ENCODE measurements at places on chromosomes 7 and 10.
A peak's percentile ranks its signal among the peaks of the same experiment; 100 is the strongest.

DNA sequence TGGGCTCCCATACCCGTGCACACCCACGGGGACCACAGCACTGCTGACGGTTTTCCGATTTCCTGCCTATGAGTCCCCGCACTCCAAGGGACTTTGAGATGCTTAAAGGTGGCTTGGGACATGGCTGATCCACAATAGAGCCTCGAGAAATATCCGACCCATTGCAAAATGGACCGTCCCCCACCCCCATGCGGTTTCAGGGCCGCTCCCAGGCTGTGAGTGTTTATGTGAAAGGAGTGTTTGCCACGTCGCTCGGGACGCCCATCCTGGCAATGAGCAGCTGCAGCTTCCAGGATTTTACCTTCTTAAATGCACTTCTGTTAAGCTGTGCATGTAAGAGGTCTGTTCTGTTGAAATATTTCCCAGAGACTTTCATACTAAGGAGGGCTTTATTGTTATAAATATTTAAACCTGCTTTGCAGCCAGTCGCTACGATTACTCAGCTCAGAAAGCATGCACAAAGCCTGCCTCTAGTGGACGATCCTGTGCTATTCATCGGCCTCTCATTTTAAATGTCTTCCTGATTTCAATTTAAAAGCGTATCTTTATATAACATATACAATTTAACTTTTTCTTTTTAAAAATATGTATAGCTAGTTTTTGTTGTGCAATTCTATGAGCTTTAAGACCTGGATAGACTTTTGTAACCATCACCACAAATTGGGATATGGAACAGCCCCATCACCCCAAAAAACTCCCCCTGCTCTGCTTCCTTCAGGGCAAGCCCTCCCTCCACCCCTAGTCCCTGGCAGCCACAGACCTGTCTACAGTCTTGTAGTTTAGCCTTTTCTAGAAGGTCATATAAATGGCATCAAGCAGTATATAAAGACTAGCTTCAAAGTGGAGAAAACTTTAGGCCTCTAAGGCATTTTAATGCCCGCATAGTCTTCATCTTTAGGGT is 418.3 kb downstream of the PAXIP1 start:
- no peak for DNase-seq

- no peak for DNase-seq
These were observed 47.9 kb downstream of the PIP4K2A start for GRCh38 chr10:22666287-22667092.

GRCh38 chr7:51062222-51062987 is 254.2 kb downstream of the COBL start:
- no peak for DNase-seq

- DNase-seq, result no peak
These were observed 105.6 kb downstream of the APBB1IP start for GRCh38 chr10:26543567-26544306.

DNA sequence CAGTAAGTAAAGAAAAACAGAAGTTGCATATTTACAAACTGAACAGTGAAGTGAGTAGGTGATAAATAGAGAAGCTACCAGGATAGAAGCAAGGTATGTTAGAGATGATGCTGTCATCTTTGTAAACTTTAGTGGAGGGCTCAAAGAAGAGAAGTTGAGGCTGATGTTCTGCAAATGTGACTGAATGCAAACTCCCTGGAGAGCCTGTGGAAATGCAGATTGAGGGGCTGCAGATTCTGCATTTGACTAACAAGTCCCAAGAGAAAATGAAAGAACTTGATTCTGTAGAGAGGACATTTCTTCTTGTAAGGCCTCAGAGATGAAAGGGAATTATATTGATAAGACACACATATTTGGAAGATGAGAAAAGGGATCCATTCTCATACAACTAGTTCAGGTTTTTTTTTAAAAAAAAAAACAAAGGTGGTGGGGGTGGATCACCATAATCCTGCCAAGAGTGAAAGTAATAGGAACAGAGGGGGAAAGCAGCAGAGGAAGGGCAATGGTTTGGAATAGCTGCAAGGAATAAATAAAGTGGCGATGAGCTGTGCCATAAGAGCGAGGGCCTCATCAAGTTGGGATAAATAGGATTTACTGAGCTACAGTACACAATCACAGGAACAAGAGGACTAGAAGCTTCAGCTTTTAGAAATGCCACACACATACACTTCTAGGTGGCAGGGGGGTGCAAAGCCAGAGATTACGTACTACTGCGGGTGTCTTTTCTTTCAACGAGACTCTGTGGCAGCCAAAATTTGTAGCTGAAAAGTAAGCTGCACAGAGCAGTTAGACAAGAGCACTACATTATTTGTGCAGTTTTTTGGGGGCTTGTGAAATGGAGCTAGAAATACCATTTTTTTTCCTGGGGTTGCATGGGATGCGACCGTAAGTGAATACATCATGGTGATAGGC is 778.5 kb downstream of the NRG3 start:
- no peak for DNase-seq

DNA sequence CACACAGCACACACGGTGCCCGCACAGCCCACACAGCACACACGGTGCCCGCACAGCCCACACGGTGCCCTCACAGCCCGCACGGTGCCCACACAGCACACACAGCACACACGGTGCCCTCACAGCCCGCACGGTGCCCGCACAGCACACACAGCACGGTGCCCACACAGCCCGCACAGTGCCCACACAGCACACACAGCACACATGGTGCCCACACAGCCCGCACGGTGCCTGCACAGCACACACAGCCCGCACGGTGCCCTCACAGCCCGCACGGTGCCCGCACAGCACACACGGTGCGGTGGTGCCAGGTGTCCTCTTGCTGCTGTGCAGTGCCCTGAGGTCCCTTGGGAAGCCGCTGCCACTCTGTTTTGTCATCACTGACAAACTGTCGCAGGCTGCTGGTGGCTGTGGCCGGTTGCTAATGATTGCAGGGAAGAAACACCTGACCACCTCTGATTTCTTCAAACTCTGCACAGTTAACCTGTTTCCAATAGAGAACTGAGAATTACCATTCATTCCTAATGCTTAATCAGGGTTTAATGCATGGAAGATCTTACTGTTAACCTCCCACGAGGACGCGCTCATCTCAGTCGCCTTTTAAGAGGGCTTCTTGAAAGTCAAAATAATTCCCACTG is 66.9 kb downstream of the GLRX3 start:
- peak; percentile 79 for DNase-seq

DNA sequence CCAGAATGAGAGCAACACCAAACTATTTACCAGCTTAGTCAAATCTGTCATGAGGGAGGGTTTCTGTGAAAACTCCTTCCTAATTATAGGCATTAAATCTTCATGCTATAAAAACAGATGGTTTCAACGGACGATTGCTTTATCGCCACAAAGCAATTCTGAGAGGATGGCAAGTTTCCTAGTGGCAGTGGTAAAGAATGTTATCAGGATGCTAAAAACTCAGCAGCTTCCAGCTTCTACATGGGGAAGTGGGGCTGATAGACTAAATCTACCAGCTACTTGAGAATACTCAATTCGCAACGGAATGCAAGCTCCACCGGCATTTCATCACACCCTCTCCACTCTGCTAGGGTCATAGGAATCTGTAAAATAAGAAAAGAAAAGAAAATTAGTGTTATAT is 41.8 kb downstream of the JCAD start:
- no peak for DNase-seq

DNA sequence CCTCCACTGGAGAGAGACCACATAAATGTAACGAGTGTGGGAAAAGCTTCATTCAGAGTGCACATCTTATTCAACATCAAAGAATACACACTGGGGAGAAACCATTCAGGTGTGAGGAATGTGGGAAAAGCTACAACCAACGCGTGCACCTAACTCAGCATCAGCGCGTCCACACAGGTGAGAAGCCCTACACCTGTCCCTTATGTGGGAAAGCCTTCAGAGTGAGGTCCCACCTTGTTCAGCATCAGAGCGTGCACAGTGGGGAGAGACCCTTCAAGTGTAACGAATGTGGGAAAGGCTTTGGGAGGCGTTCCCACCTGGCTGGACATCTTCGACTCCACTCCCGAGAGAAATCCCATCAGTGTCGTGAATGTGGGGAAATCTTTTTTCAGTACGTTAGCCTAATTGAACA is 20.6 kb downstream of the FAM200A start:
- DNase-seq, result no peak

GRCh38 chr7:4871930-4872675 is 10.3 kb upstream of the PAPOLB start:
- DNase-seq, result no peak

GRCh38 chr10:131165092-131165491 is 146.4 kb downstream of the TCERG1L start:
- DNase-seq, result no peak

DNA sequence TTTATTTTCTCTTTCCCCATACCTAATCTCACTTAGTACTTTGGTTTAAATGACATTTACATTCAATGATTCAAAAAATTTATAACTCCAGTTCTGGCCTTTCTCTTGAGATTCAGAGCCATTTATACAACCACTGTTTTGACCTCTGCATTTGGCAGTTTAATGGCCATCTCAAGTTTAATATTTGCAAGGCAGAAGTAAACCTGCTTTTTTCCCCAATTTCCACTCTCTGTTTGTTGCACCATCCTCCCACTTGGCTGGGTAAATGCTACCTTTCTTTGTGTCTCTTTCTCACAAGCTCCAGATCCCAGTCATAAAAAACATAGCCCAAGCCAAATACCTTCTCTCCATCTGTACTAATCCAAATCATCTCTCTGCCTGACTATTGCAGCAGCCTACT is 315.2 kb upstream of the MTPN start:
- no peak for DNase-seq

DNA sequence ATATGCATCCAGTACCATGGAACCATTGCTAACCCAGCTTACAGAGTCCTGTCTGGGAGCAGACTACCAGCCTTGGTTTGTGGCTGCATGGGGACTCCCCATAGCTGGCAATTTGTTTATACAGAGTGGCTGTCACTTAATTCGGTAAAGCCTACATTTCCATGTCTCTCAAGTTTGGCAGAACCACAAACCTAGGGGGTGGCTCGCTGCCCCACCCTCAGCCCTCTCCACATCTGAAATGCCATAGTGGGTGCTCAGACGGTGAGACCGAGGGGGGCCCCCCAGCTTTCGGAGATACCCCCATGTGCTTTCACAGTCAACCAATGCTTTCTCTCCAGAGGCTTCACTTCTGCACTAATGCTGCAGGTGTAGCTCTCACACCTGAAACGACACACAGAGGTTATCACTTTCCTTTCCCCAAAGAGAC is 75.5 kb upstream of the KAT6B start:
- no peak for DNase-seq

DNA sequence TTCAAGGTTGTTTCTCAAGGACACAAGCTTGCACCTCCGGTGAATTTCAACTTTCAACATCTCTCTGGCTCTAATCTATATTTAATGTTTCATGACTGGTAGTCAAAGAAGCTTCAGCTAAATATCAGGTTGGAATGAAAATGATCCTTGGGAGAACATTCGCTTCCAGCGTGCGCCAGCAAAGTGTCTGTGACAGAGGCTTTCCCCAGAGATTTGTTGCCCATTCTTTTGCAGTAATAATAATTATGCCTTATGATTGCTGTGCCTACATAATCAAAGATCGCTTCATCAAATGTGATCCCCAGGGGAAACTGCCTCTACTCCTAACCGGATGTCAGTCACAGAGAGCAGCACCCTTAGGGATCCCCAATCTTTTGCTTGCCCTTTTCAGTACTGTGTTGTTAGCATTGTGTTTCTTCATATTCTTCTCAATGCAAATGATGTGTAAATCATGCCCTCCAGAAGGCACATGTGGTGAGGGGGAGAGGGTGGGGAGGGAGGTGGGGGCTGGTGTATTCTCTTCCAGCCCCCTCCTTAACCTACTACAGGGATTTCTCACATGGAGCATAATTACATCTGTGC is 30.5 kb downstream of the FZD1 start:
- DNase-seq, result no peak

- no peak for DNase-seq
These were observed 303.9 kb downstream of the SDHAF3 start for GRCh38 chr7:97421307-97421930.

DNA sequence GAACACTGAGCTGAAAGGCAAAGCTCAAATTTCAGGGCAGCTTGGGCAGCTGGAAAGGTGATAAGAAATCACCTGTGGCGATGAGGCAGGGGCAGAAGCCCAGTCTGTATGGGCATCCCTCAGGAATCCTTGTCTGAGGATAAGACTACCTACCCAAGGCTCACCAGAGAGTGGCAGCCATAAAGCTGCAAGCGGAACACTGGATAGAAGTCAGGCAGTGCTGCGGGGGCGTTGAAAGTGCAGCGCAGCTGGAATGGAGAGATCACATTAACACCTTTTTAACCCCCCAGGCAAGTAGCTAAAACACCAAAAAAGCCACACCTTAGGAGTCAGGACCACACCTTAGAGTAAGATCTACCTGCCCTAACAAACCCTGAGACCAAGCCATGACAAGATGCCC is 38.2 kb downstream of the ABCB5 start:
- peak; percentile 33 for DNase-seq

GRCh38 chr10:107970512-107970911 is 806.0 kb upstream of the SORCS1 start:
- DNase-seq, result no peak

DNA sequence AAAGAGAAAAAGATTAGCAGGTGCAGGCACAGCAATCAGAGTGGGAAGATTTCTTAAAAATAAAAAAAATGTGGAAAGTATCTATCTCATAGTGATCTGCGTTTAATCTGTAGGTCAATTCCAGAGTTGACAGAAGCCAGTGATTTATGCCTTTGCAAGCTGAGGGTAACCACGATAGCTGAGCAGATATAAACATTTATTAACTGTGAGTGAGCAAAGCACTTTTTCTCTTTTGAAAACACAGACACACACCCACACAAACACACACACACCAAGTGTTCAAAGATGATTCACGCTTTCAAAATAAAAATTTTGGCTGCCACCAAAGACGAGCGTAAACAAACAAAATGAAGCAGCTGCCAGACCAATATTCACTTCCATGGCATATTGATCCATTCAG is 243.2 kb upstream of the SLC26A5 start:
- DNase-seq, result no peak

GRCh38 chr7:129664029-129665012 is 52.8 kb downstream of the NRF1 start:
- no peak for DNase-seq

- no peak for DNase-seq
These were observed 216.3 kb downstream of the RNLS start for GRCh38 chr10:88366772-88367171.

GRCh38 chr10:28425422-28425821 is 107.5 kb upstream of the WAC start:
- DNase-seq, result no peak

GRCh38 chr7:143012001-143012400 is 14.9 kb downstream of the OR9A2 start:
- DNase-seq, result no peak

GRCh38 chr10:129030996-129031843 is 435.8 kb upstream of the MGMT start:
- DNase-seq, result peak; percentile 42

DNA sequence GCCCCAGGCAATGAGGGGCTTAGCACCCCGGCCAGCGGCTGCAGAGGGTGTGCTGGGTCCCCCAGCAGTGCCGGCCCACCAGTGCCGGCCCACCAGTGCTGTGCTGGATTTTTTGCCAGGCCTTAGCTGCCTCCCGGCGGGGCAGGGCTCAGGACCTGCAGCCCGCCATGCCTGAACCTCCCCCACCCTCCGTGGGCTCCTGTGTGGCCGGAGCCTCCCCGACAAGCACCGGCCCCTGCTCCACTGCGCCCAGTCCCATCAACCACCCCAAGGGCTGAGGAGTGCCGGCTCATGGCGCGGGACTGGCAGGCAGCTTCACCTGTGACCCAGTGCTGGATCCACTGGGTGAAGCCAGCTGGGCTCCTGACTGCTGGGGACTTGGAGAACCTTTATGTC is 3.5 kb upstream of the ACSL5 start:
- DNase-seq, result no peak

- DNase-seq, result no peak
These were observed 28.1 kb upstream of the GARS1 start for GRCh38 chr7:30566596-30566995.

- DNase-seq, result no peak
These were observed 73.8 kb upstream of the SFMBT2 start for GRCh38 chr10:7484456-7485243.
